NCI-H1694 (cell line): ENCODE measurements at places on chromosomes 1 and 21.

GRCh38 chr21:34511787-34512455 lies at the start of gene KCNE1:
KCNE1 (minus strand) TSS chr21:34512210; CDS start chr21:34449634, 62,576 bp downstream.
- DNase-seq: no peak

DNA sequence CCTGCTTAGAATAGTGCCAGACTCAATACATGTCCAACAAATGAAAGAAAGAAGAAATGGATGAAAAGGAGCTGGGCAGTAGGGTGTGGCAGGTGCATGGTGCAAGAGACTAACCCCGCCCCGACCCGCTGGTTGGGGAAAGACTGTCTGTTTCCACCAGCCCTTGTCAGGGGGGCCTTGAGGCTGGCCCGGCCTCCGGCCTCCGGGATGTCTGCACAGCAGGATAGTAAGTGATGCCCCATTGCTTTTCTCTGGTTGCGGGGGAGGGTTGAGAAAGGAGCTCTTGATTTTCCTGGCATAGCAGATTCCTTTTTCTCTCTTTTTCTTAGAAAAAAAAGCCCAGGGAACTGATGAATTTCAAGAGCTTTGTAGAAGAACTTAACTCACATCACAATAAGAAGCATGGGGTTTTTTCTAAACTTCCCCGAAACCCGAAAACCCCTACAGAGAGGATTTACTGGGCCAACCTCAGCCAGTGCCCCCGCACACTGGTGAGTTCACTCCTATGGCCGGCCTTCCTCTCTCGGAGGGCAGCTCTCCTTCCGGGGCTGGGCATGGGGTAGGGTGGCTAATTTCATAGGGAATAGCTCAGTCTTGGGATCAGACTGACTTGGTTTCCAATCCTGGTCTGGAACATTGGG lies 12.5 kb upstream of the TTC22 start:
- DNase-seq: no peak

DNA sequence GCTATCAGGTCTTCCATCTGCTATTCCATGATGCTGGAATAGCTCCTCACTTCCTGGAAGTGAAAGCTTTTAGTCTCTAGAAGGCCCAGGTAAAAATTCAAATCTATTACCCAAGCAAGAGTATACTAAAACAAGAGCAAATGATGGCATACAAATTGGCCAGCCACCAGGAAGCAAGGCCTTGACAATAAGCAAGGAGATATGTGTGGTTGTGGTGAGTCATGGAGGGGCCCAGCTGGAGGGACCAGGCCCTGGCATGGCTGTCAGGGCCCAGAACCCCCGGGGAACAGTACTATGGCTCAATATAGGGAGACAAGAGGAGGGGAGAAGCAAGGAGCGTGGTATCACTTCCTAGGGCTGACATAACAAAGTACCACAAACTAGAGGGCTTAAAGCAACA lies 358.7 kb downstream of the RRAGC start:
- no peak for DNase-seq

GRCh38 chr1:221182791-221183533 lies 303.7 kb downstream of the HLX start:
- DNase-seq: no peak

DNA sequence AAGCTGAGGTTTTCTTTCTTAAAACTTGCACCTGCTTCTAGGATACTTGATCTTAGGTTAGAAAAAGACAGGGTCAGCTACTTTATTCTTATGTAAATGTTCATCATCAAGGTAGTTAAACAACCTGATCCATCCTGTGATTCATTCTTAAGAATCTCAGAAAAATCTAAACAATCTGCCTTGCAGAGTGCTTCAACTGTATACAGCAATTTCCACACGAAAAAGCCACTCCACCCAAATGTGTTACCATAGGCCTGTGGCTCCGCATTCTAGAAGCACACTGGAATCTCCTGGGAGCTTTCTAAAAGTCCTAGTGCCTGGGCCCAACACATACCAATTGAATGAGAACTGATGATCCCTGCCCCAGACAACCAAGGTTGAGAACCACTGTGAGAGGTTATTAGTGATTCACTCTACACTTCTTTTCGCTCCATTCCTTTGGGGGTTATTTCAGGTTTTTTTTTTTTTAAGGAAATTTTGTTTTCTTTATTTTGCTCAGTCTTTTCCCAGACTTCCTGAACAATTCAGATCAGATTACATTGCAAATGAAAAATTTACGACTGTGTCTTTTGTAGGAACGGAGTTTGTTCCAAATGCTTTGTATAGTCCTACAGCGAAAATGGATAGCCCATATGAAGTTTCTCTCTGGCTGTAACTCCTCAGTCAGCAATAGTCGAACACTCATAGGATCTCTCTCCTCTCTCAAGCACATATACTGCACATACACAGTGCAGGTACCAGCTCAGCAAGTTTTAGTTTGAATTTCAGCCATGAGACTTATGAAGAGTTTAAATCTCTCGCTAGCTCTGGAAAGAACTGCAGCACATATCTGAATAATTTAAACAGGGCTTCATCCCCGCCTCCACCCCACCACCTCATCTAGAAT lies 16.1 kb downstream of the SMYD2 start:
- DNase-seq: no peak

DNA sequence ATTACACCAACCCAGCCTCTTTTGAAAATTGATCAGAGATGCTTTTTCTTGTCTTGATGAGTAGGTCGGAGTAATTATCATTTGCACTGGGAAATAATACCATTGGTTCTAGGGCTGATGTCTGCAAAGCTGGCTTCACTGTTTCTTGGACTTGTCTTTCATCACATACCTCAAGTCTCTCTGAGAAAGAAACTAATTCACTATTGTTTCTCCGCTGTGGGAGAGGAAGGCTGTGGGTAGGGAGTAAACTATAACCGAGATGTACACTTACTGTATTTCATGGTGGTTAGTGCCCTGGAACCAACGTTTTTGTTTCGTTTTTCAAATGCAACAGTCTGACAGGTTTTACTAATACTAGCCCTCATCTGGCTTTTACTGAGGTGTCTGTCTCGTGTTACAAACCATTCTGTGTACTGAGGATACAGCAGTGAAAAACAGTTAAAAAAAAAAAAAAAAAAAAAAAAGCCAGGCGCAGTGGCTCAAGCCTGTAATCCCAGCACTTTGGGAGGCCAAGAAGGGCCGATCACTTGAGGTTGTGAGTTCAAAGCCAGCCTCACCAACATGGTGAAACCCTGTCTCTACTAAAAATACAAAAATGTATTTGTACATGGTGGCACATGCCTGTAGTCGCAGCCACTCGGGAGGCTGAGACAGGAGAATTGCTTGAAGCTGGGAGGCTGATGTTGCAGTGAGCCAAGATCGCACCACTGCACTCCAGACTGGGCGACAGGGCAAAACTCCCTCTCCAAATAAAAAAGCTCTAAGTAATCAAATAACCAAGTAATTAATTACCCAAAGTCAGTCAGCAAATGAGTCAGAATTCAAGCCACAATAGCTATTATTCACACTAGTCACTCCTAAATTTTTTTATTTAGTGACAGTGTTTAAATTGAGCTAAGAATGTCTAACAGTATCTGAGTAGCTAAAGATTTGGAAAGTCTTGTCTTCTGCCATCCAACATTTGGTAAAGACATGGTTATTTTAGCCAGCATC lies 23.3 kb downstream of the TOMM20 start:
- DNase-seq: no peak

- DNase-seq: no peak
These were observed 12.2 kb upstream of the ACADM start for GRCh38 chr1:75712306-75712705.

DNA sequence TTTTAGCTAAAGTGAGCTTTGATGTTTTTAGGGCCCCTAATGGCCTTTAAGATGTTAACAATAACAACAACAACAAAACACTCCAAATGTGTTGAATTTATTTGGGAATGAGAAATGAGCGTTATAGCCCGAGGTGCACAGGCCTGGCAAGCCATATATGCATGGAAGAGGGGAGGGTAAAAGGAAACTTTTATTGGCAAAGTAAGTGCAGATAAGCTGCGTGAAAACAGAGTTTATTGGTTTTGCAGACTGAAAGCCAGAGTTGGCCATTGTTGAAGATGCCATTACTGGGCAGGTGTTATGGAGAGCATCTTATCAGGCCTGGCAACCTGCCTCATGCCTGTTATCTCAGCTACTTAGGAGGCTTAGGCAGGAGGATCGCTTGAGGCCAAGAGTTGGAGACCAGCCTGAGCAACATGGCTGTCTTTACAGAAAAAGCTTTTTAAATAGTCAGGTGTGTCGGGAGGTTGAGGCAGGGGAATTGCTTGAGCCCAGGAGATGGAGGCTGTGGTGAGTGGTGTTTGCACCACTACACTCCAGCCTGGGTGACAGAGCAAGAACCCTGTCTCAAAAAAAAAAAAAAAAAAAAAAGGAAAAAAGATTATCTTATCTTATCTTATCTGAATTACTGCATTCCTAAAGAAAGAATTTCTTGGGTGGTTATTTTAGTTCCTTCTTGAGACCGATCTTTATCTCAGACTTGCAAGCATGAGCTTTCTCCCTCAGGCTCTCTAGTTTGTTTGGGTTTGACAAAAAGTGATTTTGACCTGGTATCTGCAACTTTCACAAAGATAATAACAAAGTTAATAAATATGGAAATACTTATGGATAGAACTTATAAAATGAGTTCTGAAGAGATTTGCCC lies 1.7 kb downstream of the PATJ start:
- no peak for DNase-seq

- no peak for DNase-seq
These were observed 27.6 kb downstream of the SNX27 start for GRCh38 chr1:151639466-151639865.

GRCh38 chr1:159991513-159991912 lies 37.5 kb upstream of the SLAMF9 start:
- no peak for DNase-seq

- no peak for DNase-seq
These were observed 45.3 kb downstream of the PIK3CD start for GRCh38 chr1:9696793-9697192.

GRCh38 chr1:29703596-29704370 lies 467.5 kb downstream of the PTPRU start:
- peak; percentile 19 for DNase-seq

GRCh38 chr1:47732489-47732888 lies 264.7 kb downstream of the TRABD2B start:
- DNase-seq: no peak

DNA sequence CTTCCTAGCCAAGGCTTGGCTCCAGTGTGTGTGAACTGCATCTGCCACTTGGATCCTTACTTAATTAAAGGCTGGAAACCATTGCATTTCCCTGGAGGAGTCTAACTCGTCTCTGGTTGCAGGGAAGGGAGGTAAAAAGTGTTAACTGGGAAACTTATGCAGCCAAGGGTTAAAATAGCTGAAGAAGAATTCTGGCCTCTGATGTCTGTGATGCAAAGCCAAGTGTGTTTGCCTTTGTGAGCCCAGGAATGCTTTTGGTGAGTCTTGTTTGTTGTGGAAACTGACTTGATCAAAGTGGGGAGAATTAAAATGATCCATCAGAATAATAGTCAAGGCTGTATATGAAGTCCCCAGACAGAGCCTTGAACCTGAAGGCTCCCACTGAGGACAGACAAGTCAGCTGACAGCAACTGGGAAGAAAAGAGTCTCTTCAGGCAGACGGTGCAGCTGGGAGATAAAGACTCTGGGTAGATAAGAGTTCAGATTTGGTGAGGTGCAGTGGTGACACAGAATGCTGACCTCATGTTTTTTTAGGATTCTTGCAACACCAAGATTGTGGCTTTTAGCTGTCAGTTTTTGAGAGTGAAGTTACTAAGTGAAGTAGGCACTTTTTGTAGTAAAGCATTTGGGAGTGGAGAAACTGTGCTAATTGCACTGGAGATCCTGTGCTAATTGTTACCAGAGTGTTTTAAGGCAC lies 59.5 kb upstream of the WLS start:
- no peak for DNase-seq

- no peak for DNase-seq
These were observed 37.2 kb upstream of the NPL start for GRCh38 chr1:182752077-182752988.

DNA sequence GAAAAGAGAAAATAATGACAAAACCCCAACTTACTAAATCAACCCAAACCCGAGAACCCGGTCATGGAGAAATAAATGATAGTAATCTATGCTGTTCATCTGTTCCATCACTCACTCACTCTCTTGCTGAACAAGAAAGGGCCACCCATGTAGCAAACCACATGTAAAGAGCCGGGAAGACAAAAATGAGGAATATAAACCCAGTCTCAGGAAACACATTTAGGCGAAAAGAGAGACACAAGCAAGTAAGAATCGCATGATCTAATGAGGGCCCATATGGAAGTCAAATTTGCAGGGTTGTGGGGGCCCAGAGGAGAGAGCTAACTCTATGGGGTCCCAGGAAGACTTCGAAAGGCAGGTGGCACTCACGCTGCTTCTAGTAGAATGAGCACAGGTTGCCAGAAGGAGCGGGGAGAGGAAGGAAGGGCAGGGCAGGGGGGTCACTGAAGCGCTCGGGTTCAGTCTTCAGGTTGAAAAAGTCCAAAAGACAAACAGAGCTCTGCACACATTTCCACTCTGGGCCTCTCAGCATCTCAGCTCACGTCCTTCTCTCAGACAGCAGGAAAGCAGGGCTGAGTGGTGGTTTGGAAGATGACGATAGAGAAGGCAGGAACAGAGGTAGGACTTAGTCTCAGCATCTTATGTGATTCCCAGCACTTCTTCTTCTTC lies 142.9 kb upstream of the KRTAP19-8 start:
- DNase-seq: no peak

GRCh38 chr1:153881751-153882150 lies 41.0 kb downstream of the GATAD2B start:
- DNase-seq: peak; percentile 98

GRCh38 chr1:219420913-219421312 lies 192.0 kb downstream of the ZC3H11B start:
- DNase-seq: no peak

DNA sequence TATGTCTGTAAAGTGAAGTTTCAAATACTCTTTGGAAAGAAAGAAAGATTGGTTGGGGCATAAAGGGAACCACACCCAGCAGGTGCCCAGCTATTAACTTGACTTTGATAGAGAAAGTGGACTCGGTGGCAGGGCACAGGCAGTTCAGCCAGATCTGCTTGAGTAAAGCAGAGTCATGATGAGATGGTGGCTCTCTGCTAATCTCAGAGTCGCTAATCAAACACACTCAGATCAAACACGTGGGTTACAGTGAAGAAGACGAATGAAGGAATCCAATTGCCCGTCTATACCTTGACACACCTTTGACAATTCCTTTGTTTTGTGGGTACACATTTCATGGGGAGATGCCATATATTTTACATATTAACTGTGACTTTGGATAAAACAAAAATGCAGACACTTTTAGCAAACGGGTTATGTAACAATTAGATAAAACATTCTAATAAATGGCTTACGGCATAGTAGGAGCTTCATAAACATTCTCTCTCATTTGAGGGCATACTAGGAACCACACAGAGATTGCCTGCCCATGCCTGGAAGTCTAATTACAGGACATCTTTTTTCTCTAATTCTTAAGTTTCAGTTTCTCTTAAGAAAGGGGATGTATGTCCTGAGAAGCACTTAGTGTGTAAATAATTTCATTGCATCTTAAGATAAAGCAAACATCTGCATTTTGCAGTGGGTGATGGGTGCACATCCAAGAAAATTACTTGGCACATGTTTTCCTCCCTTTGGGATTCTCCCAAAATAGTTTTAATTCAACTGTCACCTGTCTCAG lies 7.2 kb downstream of the CBR1 start:
- no peak for DNase-seq

DNA sequence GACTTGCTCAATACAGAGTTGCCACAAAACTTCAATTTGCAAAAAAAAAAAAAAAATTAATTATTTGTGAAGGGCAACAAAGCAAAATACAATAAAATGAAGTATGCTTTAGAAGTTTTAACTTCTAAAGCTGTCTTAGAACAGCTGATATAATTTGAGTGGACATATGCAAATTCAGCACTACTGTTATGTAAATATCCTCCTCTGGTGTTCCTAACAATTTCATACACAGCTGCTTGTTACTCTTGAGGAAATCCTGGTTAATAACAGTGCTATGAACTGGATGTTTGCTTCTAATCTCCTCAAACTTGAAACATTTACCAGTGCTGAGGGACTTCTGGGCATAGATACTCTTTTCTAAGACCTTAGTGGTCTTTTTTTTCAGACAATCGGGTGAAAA lies 69.6 kb upstream of the COL24A1 start:
- no peak for DNase-seq
